SK-N-SH treated with all-trans-retinoic acid at 6 μM for 48 hours (cell line): ENCODE measurements at places on chromosomes 6 and 20.

- ATAC-seq, result peak; percentile 7; the same call in 2 of the 3 replicates
Measured at GRCh38 chr6:144063246-144063743, 32.1 kb downstream of the SF3B5 start.

DNA sequence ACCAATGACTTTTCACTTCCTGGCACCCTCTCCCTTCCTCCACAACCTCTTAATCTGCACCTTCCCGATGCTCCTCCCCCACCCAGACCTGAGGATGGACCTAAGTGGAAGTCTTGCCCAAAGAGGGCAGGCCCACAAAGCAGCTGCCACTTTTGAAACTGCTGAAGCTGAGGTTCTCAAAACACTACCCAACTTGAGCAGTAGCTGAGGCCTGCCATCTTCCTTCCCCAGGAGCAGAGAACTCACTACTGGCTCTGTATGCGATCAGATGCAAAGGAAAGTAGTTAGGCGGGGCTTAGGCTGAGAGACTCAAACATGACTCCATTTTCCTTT, 1.5 kb downstream of the HM13 start:
- ATAC-seq, result no peak

DNA sequence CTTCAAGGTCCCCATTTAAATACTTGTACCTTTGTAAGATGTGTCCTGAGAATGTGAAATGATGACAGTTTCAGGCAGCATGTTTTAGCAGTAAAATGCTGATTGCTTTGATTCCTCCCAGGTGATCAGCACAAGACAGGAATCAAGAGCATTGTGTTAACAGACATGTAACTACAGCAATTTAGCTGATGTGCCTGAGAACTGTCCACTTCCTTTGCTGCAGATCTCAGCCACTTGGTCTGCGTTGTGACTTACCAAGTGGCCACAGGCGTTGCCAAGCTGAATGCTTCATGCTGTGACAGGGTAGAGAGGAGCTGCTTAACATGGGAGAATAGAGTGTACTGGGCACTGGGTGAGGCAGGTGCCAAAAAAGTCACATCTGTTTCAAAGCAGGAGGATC, 767.0 kb upstream of the POU3F2 start:
- ATAC-seq, result no peak

DNA sequence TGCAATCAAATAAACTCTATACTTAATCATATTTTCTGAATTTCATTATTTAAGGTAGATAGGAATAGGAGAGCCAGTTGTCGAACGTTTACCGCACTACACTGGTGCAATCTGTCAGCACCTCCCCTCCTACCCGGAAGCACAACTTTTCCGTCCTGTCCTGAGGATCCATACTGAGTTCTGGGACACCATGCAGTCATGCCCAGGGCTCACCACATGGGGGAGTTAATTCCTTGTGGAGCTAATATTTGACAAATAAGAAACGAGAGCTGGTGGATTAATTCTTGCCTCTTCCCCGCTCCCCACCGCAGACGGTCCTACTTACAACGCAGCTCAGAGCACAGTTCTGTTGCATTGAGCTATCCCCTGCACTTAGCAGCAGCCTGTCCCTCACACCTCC, 107.7 kb upstream of the RALGAPA2 start:
- ATAC-seq, result peak; percentile 87

- ATAC-seq, result no peak
Measured at GRCh38 chr20:39378776-39379175, 416.6 kb downstream of the DHX35 start.

GRCh38 chr20:24501764-24502556, 32.5 kb downstream of the SYNDIG1 start:
- ATAC-seq, result peak; percentile 88

GRCh38 chr20:14951105-14951504, 613.7 kb upstream of the FLRT3 start:
- no peak; the same call in 2 of the 3 replicates for ATAC-seq

GRCh38 chr20:56278196-56278595, 29.7 kb downstream of the MC3R start:
- no peak for ATAC-seq

DNA sequence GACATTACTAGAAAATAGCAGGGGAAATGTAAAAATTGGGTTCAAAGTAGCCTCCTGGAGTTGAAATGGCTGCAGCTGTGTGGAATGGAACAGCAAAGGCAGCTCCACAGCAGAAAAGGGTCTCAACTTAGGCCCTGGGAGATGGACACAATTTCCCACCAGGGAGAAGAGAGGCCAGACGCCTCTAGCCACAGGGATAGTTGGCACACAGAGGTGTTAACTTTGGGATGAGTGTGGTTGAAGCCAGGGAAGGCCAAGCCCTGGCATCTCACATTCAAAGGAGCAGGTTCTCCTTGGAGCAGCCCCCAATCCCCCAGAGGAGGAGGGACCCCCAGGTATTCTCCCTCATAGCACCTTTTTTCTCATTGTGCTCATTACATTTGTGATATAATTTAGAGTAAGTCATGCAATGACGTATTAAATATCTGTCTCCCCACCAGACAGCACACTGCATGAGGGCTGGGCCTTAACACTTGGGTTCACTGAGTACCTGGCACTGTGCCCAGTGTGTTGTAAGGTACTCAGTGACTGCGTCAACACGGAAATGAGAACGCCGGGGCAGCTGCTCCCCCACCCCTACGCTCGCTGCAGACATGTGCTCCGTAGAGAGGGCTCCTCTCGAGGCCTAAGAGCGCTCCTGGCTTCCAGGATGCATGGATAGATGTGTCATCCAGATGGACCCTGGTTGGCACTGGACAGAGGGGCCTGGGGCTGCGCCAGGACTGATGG, 76.0 kb upstream of the CD93 start:
- no peak for ATAC-seq

DNA sequence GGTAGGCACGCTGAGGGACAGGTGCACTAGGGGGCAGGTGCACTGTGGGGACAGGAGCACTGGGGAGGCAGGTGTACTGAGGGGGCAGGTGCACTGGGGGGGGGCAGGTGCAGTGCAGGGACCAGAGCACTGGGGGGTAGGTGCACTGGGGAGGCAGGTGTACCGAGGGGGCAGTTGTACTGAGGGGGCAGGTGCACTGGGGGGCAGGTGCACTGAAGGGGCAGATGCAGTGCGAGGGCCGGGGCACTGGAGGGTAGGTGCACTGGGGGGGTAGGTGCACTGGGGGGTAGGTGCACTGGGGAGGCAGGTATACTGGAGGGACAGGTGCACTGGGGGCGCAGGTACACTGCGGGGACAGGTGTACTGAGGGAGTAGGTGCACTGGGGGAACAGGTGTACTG, 39.5 kb downstream of the DAAM2 start:
- no peak for ATAC-seq

DNA sequence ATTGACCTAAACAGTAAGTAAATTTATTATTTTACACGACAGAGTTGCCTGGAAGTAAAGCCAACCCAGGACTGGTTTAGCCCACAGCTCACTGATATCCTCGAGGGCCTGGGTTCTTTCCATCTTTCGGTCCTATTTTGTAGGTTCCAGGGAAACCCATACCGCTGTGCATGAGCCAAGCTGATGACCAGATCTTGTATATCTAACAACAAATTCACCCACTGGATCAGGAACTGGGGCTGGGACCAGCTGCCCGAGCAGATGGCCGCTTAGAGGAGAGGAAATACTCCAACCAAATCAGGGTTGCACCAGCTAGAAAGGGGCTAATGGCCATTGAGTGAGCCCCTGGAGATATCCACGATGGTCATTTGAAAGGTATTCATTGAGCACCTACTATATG, 139.2 kb downstream of the BACH2 start:
- no peak for ATAC-seq

DNA sequence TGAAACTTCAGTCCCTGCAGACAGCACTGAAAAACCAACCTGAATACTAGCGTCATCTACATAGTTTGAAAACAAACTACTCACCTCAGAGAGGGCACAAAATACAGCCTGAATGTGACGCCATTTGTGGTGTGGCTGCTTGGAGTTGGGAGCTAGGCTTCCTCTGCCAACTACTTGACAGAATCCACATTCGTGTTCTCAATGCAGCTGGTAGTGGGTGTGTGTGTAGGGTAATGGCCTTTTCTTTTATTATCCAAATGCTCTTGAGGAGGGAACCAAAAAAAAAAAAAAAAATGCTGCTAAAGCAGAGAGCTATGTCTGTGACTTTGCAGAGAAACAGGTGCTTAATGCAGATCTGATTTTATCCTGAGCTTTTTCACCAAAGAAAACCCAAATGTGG, 207.8 kb downstream of the OTOR start:
- ATAC-seq, result no peak

DNA sequence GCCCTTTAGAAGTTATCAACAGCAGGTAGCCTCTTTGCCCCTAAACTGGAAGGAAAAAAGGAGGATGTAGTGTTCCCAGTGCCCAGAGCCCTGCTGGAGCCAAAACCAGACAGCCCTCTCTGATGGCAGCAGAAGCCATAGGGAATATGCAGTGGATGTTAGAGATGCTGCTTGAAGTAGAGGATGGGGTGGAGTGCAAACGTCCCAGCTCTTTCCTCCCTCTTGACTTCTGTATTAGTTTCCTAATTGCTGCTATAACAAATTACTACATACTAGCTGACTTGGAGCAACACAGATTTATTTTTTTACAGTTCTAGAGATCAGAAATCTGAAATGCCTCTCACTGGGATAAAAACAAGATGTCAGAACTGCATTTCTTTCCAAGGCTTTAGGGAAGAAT, 12.5 kb upstream of the CD2AP start:
- ATAC-seq, result no peak

DNA sequence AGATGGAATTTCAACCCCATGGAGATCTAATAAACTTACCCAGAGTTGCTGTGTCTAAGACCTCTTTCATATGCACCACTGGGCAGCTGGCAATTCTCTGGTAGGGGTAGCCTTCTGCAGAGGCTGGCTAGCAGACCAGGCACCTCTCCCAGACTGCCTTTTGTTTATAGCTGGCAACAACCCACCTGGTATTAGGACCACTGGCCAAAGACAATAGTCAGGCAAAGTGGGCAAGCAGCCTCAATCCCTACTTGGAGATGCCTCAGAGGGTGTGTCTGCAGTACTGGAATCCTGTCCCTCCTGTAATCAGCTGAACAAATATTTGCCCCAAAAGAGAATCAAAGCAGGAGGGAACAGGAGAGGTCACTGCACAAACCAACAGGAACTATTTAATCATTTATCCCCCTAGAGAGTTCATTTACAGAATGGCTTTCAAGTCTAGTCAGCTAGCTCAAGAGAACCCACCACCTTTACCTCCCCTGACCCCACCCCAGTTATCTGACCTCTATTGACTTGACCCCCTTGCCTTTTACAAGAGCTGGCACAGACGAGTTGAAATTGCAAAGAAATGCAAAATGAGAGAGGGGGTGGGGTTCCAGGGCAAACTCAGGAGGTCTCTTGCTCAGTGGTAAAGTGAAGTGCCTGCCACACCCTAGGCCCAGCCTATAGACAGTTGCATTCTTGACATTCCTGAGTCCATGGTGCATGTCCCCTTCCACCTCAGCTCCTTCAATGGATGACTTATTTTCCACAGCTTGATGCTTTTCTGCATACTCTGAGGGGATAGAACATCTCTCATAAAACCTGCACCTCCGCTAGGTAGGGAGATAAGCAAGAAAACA, 2.8 kb downstream of the BCL2L1 start:
- ATAC-seq, result no peak

DNA sequence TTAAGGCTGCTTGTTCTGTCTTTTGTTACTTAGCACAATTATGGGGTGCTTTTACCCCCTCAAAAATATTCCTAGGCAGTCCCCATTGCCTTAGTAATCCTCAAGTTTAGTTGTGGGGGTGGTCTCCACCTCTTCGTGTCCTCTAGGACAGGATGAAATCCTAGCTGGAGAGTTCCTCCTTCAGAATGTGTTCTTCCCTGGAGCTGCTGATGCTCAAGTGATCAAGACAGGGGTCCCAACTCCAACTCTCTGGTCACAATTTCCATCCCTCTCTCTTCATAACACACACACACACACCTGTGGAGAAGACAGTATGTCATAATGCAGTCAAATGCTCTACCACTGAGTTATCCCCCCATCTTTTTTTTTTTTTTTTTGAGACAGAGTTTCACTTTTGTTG, 280.7 kb downstream of the UST start:
- ATAC-seq, result no peak

- no peak for ATAC-seq
Measured at GRCh38 chr6:50829049-50829448, 10.4 kb downstream of the TFAP2B start.

GRCh38 chr6:101853231-101854085, 459.9 kb downstream of the GRIK2 start:
- no peak for ATAC-seq

GRCh38 chr6:138510093-138510492, 10.8 kb upstream of the NHSL1 start:
- ATAC-seq, result no peak

DNA sequence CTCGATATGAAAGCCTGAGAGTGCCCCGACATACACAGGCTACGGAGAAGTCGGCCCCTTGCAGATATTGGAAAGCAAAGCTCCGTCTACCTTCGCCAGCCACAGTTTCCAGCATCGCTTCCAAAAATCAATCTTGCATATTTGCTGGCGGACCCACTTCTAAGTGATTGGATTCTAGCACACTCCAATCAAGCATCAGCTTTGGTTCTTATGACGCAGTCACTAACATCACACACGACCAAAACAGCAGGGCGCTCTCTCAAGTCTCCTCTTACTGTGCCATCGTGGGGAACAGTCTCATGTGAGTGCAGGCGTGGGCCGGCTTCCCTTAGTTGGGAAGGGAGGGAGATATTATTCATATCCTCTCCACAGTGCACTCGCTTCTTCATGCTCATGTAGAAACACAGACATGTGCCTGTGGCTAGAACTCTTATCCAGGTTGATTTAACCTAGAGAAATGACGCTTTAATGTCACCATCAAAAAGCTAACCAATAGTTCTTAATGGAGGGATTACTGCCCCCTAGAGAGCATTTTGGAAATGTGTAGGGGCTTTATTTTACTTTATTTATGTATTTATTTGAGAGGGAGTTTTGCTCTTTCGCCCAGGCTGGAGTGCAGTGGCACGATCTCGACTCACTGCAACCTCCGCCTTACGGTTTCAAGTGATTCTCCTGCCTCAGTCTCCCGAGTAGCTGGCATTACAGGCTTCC, 229.8 kb downstream of the SOD2 start:
- peak; percentile 43; the same call in 1 of the 3 replicates for ATAC-seq

DNA sequence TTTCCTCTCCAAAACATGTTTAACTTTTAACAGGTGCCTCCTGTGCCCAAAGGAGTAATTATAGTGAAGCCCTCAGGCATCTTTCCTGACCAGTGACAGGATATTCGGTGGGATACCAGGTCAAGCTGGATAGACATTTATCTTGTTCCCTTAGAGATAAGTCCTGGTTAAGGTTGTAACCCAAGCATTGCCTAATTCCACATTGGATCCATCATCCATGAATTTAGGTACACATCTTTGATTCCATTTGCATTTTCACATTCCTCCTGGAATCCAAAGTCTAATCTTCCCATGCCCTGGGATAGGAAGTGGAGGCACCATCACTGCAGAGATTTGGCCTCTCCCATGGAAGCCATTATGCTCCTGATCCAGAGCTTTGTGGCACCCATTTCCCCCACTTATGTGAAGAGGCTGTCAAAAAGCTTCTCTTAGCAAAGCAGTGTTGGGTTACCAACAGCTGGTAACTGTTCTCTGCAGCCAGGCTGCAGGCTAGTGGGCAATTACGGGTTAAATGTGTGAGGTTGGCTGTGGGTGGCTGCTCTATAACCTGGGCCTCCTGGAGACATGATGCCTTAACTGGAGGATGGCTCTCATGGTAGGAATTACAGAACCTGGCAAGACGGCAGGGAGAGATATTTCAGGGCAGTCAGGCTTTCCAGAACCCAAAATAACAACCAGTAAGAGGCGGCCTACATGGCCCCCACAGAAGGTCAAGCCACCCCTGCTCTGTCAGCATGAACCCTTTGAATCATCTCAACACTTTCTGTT, 96.9 kb upstream of the VGLL2 start:
- ATAC-seq, result no peak
